ENCODE measurements at places on chromosomes 13 and 19.
A peak's percentile ranks its signal among the peaks of the same experiment; 100 is the strongest.

DNA sequence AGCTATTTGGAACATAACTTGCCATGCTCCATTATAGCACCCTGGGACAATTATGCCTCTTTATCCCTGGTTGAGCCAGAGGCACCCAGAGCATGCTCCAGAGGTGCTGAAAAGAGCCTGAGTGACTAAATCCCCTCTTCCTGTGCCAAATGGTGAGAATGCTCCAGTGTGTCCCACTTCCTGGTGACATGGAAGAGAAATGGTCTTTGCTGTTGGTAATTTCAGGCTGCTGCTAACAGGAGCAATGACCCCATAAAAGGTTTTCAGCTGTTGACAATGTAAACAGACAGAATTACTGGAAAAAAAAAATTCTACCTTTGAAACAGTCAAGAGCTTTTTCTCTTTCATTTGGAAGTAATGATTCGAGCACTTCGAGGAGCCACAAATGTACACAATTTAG, 341.8 kb downstream of the FGF9 start:
- H3K4me3 ChIP-seq: no peak overlapping the region
- no peaks in the 10 kb centered on the region for H3K36me3 ChIP-seq
- no peak for DNase-seq
- H3K4me1 ChIP-seq: peaks cover 9% of the 10 kb centered on the region
- H3K27ac ChIP-seq: no peak overlapping the region

DNA sequence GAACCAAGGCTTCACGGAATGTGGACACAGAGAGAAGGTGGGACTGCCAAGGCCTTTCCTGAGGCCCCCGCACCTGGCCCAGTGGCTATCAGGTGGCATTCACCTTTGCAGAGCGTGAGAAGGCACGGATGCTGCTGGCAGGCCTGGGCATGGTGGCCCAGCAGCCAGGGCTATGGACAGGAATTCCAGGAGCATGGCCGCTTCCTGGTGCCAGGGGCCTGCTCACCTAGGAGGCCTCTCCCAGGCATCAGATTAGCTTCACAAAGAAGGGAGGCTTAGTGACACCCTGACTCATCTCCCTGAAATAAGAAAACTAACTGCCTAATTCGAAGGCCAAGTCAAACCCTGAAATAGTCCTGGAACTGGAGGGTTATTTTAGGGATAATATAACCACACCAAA, 155.8 kb downstream of the TEX29 start:
- H3K4me1 ChIP-seq: no peaks in the 10 kb centered on the region
- H3K27me3 ChIP-seq: no peaks in the 10 kb centered on the region
- DNase-seq: no peak

DNA sequence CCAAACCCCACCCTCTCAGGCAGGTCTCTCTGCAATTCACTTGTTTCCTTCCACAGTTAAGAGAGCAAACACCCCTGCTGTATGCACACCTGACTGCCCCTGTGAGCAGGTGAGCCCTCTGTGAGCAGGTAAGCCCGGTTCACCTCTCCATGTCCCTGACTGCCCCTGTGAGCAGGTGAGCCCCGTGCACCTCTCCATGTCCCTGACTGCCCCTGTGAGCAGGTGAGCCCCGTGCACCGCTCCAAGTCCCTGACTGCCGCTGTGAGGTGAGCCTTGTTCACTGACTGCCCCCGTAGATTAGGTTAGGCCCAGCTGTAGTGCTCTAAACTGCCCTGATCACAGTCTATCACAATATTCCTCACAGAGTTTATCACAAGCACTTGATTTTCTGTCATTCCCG, 29.2 kb downstream of the TMTC4 start:
- H3K36me3 ChIP-seq: no peaks in the 10 kb centered on the region
- H3K27ac ChIP-seq: no peak overlapping the region
- no peak overlapping the region for H3K4me3 ChIP-seq
- H3K27me3 ChIP-seq: no peaks in the 10 kb centered on the region

DNA sequence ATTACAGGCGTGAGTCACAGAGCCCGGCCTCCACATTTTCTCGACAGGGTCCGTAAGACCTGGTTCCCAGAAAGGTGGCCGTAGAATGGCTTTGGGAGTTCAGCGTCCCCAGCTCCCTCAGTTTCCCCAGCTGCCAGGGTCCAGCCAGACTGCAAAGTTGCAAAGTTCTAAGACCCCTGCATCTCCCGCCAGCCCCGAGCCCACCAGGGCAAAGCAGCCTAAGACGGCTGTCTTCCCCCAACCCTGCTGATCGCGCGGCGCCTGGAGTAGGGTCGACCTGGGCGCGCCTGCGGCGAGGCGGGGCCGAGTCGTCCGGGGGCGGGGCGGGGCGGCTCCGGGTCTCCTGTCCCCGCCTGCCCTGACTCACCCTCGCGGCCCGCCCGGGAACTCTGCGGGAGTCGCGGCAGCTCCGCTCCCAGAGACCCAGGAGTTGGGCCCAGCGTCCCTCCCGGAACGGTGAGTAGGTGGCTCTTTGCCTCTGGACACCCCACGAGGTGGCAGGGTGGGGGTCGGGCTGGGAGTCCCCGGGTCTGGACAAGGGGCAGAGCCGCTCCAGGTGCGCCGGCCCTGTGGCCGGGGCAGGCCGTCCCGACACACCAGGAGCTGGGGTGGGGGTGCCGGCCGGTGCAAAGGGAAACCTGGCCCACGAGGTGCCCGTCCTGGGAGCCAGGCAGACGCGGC, at the start of gene LRRC8E:
Gene LRRC8E (plus strand): TSS at position 366 of the 681 bp plus-strand sequence. CDS start 7,094 bp downstream, outside the sequence.
- no peaks in the 10 kb centered on the region for H3K27me3 ChIP-seq
- peaks cover 2% of the 10 kb centered on the region for H3K36me3 ChIP-seq
- no peak for DNase-seq
- peak within 1 kb of the TSS; percentile 71 for H3K27ac ChIP-seq

GRCh38 chr13:110419381-110419791, 112.3 kb downstream of the COL4A2 start:
- no peak for DNase-seq
- peaks cover 8% of the 10 kb centered on the region for H3K36me3 ChIP-seq
- no peak overlapping the region for H3K27ac ChIP-seq
- no peak overlapping the region for H3K4me3 ChIP-seq
- H3K27me3 ChIP-seq: no peaks in the 10 kb centered on the region

- peaks cover 58% of the 10 kb centered on the region for H3K4me1 ChIP-seq
- H3K36me3 ChIP-seq: peaks cover 5% of the 10 kb centered on the region
- no peak overlapping the region for H3K4me3 ChIP-seq
Observed at GRCh38 chr19:6099033-6099432, 11.3 kb downstream of the RFX2 start.
